NAMALWA (cell line): ENCODE measurements at places on chromosomes 11 and 22.

DNA sequence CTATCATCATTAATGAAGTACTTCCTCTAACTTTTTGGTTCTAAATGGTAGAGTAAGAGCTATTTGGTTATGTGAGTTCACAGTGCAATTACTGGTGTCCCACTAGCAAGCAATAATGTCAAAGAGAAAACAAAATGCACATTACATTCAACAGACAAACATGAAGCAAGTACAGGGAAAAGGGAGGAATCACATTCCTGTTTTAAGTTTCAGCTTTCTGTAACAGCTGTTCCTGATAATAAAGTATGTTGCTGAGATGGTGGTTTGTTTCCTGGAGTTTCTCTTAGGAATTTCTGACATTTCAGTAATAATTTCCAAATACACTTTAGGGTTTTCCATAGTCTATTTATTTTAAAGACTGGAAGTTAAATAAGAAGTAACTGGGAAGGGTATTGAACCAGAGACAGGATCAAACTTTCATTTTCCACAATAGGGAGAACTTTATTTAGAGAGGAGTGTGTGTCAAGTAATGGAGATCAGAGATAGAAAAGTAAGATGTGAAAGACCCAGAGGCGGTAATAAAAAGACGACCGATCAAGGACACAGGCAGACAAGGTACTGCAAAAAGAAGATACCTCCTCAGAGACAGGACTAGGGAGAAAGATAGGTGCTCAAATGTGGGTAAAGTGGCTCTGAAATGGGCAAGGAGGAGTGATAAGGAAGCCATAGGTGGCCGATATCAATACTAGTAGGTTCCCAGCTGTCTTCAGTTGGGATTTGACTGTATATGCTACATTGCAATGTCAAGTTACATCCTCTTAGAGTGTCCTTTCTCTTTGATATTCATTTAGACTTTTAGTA, 20.8 kb upstream of the CLNS1A start:
- DNase-seq = no peak

GRCh38 chr22:25030636-25031035, 78.1 kb downstream of the KIAA1671 start:
- DNase-seq = no peak

- DNase-seq = no peak
Measured at GRCh38 chr22:40211476-40212054, 33.8 kb downstream of the TNRC6B start.

DNA sequence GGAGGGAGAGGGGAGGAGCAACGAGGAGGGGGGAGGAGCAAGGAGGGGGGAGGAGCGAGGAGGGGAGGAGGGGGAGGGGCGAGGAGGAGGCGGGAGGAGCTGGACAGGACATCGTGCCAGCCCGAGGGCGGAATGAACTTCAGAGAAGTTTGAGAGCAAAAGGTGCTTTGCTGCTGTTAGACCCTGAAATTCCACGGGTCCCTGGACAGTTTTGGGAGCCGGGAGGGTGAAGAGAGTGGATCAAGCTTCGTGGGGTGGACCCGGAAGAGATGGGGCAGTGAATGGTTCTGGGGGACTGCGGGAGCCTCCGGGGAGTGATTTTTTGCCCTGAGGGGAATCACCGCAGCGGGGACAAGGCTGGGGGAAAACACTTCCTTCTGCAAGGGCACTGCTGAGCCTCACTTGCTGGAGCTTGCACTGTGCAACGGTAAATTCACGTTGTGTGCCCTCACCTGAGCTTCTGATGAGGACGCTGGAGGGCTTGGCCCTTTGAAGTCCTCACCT, 10.7 kb upstream of the NLRP6 start:
- peak; percentile 77 for DNase-seq

DNA sequence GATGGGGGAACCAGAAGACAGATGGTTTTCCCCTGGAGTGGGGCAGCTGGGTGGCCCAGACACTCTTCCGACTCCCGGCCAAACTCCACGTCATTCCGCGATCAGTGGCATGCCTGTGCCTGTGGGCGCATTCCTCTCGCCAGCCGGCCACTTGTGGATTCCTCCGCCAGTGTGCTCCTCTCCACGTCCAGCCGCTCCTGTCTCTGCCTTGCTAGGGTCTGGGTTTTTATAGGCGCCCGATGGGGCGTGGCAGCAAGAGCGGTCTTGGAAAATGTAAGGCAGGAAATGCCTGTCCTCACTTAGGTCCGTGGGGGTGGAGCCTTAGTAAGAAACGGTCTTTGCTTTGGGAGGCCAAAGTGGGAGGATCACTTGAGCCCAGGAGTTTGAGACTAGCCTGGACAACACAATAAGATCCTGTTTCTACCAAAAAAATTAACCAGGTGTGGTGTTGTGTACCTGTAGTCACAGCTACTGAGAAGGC, 81.6 kb upstream of the SEPTIN5 start:
- DNase-seq = no peak
